Omental fat pad (tissue), 4 donors: ENCODE measurements at places on chromosomes 1 and 21.

- DNase-seq: no peak
Observed at GRCh38 chr1:157562515-157562914, 10.2 kb upstream of the FCRL5 start.

- DNase-seq: no peak
Observed at GRCh38 chr1:232274236-232274855, 355.6 kb downstream of the SIPA1L2 start.

- DNase-seq: no peak
Observed at GRCh38 chr1:206448471-206448870, 21.8 kb upstream of the IKBKE start.

DNA sequence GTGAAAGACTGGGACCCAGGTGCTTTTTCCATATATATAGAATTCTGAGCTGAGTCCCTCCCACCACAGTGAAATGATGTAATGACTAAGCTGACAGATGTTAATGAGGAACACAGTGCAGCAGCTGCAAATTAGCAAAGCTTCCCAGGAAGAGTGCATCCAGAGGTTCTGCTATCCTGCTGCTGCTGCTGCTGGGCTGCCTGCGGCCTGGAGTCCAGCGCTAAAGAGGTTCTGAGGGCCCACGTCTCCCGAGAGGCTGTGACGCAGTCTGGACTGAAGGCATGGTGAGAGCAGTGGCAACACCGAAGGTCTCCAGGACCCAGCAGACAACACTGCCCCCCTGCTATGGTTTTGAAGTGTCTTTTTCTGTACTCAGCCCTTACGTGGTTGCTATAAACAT is 63.9 kb downstream of the URB2 start:
- DNase-seq: no peak

DNA sequence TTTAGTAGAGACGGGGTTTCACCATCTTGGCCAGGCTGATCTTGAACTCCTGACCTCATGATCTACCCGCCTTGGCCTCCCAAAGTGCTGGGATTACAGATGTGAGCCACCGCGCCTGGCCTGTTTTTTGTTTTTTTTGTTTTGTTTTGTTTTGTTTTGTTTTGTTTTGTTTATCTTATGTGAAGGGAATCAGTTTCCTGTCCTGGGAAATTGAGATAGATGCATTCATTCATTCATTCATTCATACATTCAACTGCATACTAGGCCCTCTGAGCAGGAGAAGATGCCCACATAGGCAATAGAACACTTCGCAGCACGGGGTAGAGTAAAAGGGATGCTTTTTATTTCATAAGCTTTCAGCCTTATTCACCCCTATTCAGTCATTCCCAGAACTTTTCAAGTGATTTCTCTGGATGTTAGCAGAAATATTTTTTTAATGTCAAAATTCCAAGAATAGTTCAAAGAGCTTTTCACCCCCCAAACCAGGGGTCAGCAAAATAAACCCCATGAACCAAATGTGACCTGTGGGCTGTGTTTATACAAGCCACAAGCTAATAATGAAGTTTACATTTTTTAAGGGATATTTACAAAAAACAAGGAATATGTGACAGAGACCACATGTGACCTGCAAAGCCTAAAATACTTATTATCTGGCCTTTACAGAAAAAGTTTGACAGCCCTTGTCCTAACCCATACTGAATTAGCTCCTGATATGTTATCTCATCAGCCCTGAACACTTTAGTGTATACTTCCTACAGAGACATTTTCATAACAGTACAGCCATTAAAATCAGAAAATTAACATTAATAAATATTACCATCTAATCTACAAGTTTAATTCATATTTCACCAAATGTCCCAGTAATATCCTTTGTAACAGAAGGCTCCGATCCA is 127.1 kb downstream of the MAST2 start:
- DNase-seq: no peak

DNA sequence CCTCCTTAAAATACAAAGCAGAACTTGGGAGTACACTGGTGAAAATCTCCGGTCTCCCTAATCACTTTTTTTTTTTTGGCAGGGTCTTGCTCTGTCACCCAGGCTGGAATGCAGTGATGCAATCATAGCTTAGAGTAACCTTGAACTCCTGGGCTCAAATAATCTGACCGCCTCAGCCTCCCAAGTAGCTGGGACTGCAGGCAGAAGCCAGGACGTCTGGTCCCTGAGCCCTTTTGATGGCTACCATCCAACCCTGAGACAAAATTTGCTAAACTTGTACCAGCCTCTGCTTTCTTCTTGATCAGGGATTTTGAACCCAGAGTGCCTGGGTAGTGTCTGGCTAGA is 4.1 kb downstream of the L1TD1 start:
- DNase-seq: no peak

- no peak for DNase-seq
Observed at GRCh38 chr21:41804381-41804780, 37.5 kb upstream of the RIPK4 start.

DNA sequence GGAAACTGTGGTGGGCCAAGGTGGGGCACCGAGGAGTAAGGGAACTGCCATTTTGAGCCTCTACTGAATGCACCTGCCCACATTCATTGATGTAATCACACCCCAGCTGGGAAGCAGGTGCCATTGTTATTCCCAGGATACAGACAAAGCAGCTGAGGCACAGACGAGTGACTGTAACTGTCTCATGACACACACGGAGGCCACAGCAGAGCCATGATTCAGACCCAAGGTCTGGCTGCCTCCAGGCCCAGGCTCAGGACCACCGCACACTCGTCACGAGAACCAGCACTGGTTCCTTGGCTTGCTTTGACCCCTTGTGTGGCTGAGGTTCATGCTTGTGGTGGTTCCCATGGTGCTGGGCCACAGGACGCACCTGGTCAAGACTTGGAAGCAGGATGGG is 45.6 kb upstream of the CLIC4 start:
- no peak for DNase-seq

- no peak for DNase-seq
Observed at GRCh38 chr21:43911015-43911934, 46.3 kb downstream of the AGPAT3 start.

GRCh38 chr1:27934818-27935549 is at the start of gene SMPDL3B:
SMPDL3B (plus strand) TSS chr1:27935000; CDS start chr1:27935184, 184 bp downstream.
- no peak for DNase-seq

DNA sequence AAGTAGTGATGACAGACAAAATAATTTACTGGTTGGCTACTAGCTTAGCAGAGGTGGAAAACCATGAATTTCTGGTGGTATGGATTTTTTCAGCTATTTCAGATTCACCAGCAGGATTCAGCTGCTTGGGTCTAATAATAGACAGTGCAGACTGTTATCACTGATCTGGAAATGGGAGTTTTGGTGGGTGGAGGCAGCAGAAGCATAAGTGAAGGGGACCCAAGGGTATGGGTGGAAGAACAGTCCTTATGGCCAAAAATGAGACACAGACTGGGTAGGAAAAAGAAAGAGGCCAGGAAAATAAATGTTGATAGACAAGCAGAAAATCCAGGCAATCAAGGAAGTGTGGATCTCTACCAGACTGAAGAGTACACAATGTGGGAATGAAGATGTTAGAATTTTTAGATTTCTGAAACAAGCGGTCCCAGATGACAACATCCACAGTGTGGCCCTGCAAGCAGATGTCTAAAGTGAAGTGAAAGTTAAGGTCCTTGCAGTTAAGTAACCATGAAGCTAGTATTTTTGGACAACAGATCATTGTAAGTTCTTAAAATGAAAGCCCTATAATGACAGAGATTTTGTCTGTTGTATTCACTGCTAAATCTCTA is 24.7 kb downstream of the LYST start:
- no peak for DNase-seq

DNA sequence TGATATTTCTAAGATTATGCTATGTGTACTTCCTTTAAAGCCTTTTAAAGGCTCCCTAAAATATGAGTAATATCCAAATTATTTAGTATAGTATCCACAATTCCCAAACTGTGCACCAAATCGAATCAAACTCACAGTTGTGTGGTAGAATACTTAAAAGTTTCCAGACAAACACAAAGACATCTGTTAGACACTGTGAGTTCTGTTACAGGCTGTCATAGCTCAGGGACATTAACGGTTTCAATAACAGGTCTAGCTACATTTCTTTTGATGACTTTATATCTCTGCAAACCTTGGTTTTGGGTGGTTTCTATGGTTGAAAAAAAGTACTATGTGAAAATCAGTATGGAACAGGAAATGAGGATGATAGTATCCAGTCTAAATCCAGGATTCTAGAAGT is 36.9 kb upstream of the NEK7 start:
- no peak for DNase-seq

DNA sequence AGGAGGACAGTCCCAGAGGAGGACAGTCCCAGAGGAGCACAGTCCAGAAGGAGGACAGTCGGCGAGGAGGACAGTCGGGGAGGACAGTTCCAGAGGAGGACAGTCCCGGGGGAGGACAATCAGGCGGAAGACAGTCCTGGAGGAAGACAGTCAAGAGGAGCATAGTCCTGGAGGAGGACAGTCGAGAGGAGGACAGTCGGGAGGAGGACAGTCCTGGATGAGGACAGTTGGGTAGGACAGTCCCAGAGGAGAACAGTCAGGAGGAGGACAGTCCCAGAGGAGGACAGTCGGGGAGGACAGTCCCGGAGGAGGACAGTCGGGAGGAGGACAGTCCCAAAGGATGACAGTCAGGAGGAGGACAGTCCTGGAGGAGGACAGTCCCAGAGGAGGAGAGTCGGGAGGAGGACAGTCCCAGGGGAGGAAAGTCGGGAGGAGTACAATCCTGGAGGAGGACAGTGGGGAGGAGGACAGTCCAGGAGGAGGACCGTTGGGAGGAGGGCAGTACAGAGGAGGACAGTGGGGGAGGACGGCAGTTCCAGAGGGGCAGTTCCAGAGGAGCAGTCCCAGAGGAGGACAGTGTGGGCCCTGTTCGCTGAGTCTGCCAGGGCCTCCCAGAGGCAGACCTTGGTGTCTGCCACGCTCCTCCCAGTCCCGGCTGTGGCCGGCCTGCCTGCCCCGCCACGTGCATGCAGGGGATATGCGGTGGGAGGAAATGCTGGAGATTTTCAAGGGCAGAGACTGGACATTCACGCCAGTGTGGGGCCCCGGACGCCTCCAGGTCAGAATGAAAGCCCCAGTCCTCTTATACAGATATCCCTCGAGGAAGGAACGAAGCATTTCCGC is 183.8 kb upstream of the ARHGEF16 start:
- DNase-seq: no peak

GRCh38 chr21:44018813-44019567 is 6.9 kb downstream of the TRAPPC10 start:
- DNase-seq: no peak

DNA sequence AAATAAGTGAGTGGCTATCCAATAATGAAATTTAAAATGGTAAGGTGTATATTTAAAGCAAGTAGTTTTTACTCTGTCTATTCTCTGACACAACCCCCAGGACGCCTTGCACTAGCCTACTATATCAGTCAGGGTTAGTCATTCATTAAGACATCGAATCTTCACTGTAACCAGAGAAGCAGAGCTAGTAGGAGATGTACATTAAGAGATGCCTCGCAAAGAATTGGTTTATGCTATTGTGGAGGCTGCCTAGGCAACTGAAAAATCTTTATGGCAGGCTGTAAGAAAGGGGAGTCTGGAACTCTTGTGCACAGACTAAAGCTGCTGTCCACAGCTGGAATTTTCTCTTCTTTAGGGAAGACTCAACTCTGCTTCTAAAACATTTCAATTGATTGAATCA is 28.8 kb downstream of the NTNG1 start:
- DNase-seq: no peak

DNA sequence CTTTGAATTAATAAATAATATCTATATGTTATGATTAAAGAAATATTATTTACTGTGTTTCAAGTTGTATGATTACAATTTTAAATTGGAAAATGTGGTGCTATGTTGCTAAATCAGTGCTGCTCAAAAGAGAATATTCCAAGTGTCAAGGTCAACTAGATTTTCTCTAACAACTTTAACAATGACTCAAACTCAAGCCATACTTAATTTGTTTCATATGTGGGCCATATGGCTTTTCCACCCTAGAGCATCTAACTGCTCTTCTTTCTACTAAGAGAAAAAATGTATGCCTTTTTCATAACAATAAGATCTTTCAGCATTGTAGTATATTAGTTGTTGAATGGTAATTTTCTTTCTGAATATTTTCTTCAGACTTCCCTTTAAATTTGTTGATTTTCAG is 8.3 kb upstream of the SYT14 start:
- DNase-seq: no peak

DNA sequence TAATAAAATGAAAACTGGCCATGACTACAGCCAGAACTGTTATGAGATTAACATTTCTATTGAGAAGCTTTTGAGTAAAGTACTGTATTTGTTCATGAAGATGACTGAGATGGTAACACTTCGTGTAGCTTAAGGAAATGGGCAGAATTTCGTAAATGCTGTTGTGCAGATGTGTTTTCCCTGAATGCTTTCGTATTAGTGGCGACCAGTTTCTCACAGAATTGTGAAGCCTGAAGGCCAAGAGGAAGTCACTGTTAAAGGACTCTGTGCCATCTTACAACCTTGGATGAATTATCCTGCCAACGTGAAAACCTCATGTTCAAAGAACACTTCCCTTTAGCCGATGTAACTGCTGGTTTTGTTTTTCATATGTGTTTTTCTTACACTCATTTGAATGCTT is 164.0 kb downstream of the NEK7 start:
- DNase-seq: no peak

DNA sequence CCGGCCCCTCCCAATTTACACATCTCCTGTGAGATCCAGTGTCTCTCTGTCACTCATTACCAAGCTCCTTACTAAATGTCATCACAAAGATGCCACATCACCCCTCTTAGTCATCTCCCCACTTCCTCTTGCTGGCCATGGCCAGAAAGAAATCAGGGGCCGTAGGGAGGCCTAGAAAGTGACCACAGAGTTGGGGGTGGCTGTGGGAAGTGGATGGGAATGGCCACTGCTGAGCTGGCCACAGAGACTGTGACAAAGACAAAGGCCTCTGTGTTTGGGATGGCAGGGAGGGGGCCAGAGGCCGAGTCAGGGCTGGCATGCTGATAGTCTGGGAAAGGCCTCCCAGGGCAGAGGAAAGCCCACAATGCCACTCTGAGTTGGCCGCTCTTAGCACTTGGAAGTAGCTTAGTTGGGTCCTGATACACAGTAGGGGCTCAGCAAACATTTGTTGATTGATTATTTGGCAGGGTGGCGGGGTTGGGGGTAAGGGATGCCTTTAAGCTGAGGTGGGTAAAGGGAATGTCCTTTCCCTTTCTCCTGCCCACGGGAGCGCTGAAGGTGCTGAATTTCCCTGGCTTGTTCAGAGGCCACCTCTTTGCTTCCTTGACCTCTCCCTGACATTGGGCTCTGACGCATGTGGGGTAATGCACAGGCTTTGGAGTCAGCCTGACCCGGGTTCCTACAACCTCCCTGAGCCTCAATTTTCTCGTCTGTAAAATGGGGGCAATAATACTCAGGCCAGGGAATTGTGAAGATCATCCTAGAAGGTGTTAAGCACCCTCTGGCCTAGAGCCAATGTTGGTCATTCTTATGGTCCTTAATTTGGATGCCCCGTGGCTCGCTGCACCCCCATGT is 13.2 kb downstream of the NAV1 start:
- no peak for DNase-seq

DNA sequence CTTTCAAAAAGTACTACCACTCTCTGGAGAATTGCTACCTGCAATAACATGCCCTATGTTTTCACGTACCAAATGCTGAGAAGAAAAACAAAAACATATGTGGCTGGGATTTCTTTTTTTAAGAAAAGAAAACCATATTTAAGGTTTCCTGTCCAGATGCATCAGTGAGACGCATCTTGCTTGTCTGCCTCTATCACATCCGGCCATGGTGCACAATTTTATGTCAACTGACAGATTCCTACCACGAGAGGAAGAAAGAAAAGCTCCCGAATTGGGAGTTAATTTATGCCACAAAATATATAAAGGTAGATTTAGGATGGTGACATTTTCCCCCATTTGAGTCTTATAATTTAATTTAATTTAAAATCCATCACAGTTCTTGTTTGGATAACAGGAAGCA is 62.3 kb upstream of the COL24A1 start:
- DNase-seq: no peak
